ENCODE measurements at places on chromosomes 3 and 15.
A peak's percentile ranks its signal among the peaks of the same experiment; 100 is the strongest.

DNA sequence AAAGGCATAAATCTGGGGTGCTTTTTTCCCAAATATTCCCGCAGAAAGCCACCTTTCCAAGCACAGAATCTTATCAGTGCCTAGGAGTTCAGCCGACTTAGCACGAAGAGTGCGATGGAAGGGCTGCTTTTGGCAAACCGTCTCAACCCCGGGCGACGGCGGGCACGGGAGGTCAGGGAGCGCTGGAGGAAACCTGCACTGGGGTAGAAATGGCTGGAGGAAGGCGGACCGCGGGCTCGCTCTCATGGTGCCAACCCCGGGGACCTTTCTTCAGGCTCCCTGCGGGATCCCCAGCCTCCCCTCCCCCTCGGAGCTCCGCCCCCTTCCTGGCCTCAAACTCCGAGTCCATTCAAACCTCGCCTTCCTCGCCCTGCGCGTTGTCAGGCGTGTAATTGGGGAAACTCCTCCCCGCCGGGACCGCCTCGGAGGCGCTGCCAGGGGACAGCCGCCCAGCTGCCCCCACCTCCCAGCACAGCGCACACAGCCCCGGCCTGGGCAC is at the start of gene GABRG3:
Gene GABRG3 (plus strand): TSS at position 470 of the 499 bp plus-strand sequence.
- no peak for DNase-seq

DNA sequence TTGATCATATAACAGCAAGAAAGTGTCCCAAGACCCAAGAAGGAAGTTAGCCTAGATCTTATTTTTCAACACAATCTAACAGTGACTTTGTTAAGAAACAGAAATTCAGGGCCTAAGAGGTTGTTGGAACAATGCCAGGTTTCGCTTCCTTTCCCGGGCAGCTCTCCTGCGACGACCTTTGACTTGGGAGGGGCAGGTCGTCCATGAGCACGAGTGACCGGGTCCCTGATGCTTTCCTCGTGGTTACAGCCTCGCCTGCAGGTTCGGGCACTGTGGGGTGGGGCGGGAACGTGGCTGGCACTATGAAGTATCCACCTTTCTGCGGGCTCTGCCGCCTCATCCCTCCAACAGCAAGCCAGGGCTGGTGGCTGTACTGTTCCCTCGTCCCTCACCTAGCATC is 90.1 kb upstream of the RGMA start:
- no peak for DNase-seq

GRCh38 chr3:141360888-141361598 is 7.3 kb upstream of the ZBTB38 start:
- DNase-seq, result no peak

DNA sequence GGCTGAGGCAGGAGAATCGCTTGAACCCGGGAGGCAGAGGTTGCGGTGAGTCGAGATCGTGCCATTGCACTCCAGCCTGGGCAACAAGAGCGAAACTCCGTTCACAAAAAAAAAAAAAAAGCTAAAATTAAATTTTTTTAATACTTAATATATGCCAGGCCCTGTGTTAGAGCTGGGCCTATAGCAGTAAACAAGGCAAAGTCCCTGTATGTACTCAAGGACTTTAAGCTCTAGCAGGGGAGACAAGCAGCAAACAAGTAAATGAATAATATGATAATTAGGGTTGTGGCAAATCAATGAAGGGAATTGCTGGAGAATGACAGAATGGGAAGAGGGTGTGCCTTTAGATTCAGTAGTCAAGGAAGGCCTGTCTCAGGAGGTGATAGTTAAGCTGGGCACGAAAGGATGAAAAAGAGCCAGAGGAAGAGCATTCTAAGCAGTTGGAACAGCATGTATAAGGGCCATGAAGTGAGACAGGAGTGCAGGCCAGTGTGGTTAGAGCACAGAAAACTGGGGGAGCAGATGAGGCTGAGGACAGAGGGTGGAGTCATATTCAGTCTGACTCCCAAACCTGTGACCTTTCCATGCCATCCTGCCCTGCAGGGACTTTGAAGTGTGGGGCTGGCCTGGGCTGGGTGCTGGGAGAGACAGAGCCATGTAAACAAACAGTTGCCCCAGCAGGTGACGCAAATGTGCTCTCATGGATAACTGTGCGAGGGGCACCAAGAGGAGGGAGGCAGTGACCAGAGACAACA is 6.6 kb upstream of the RAF1 start:
- no peak for DNase-seq

DNA sequence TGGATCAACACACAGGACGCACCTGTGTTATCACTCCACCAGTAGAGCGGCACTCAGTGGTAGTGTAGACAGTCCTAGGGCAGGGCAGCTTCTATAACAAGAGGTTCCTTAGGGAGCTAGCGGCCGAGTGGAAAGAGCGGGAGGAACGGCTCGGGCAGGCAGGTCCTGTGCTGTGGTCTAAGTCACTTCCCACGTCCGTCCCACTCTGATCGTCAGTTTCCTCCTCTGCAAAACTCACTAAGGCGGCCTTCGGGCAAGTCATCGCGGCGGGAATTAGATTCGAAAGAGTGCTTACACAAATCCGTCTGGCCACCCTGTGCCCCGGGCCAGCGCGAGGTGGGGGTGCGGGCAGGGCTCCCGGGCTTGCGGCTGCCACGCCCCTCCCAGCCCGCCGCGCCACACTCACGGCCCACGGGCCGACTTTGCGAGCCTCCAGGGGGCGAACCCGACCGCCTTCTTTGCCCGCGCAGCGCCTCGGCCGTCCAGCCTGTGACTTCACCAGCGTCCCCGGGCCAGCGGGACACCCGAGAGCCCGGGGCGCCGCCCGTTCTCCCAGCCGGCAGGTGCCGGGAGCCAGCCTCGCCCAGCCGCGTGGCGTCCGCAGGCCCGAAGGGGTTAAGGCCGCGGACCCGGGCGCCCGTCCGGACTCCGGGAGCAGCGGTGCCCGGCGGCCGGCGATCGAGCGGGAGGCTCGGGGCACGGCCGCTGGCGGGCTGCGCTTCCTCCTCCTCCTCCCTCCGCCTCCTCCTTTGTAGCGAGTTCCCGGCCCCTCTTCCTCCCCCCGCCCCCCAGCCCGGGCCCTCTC is 416 bp upstream of the CORO2B start:
- DNase-seq, result peak; percentile 67

DNA sequence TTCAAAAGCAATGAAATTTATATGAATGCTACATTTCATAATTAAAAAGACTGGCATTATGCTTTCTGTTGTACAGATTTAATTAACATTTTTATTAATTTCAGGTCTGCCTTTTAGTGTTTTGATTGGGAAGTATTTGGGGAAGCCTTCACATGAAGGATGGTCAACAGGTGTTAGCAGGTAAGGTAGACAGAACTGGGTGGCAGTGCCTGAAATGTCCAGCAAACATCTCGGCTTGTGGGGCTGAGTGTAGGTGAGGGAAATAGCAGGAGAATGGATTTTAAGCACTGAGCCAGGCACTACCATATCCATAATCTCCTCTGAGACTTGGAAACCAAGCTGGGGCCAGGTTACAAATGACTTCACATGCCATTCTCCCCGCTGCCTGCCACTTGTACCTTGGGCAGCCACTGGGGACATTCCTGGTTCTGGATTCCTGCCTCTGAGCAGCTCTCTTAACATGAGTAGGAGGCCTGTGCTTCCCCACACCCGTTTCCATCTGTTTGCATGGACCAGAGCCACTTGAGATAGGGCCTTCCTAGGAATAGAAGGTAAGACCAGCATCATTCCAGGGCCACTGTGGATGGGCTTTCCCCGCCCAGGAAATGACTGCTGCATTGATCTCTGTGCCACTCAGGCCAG is 125.9 kb upstream of the HES1 start:
- no peak for DNase-seq

GRCh38 chr15:58870451-58870850 is 63.0 kb downstream of the SLTM start:
- DNase-seq, result no peak

GRCh38 chr15:85892232-85892631 is 97.5 kb upstream of the KLHL25 start:
- no peak for DNase-seq

DNA sequence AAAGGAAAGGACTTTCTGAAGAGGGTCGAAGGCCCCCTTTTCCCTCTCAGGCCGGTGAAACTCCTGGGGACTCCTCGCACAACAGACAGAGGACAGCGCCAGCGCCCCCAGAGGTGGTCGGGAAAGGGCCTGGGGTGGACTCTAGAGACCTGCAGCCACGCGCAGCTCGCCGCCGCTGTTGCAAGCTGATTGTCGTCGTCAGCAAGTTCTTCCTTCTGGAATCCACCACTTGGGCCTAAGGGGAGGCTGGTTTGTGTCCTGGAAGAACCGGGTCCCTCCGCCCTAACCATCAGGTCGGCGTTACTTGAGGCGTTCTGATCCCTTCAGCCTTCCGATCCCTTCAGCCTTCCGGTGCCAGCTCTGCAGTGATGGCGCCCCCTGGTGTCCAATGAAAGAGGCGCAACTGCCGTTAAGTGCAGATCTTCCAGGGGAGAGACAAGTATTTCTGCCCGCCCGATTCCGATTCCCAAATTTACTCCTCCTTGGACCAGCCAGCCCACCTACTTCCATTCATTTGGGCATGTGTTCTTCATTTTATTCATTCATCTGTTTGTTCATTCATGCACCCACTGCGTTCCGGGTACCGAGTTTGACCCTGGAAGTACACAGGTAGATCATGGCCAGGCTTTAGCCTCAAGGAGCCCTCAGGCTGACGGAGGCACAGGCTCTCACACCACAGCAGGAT is 77.2 kb upstream of the SLC6A11 start:
- peak; percentile 92 for DNase-seq

DNA sequence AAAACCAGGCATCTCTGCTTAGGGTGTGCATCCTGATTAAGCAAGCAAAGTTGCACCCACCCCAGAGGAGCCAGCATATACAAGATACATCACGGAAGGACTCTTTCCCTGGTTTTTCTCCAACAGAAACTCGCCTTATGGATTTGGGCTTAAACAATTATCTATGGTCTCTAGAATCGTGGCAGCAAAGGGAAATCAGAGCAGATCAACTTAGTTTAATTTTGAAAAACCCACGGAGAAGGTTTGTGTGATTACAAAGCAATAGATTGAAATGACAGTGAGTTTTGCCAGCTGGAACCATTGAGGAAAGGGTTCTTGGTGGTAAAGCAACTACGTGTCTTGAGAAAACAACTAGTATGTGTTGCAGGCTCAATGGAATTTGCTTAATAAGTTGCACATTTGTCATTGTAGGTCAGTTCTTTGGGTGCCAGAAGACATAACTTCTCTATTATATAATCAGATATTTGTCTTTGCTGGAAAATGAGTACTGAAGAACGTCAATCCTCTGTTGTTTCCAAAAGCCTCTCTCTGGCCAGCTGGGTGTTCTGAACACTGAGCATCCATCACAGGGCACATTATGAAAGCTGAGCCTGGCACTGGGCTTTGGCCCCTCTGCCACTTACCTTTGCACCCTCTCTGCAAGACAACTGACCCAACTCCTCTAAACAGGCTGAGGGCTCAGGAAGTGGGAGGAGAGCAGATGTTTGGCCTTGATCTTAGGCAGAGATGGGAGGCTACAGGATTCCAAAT is 75.7 kb upstream of the FBN1 start:
- DNase-seq, result no peak

- no peak for DNase-seq
Measured at GRCh38 chr3:11197484-11197883, 43.2 kb downstream of the HRH1 start.

DNA sequence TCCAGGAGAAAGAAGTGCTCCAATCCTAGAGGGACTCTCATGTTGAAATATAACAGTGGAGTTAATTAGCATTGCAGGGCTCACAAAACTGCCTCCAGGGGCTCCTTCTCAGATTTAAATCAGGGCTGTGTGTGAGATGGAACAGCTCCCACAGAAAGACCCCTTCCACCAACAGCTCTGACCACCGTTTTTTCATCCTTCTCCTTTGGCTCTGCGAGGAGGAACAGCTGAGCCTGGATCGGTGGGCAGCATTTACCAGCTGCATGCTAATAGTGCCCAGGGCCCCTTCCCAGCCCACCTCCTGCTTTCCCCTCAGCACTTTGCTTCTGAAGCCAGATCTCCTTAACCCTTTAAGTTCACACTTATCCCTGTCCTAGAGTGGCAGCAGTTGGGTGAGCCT is 119.2 kb upstream of the UBE2E1 start:
- DNase-seq, result no peak

DNA sequence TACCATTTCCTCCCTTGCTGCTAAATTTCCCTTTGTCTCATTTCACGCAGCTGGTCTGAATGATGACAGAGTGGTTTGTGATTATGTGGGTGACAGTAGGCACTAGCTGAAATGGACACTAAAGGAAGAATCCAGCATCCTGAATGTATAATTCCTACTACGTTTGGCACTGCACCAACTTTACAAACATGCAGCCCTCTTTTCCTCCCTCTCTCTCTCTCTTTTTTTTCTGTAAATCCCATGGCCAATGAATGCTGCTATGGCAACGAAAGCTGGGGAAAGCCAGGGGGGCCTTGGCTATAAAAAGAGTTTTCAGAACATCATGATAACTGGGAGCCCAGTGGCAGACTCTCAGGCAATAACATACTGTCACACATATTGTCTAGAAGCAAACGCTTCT is 367.2 kb upstream of the AGTR1 start:
- no peak for DNase-seq

DNA sequence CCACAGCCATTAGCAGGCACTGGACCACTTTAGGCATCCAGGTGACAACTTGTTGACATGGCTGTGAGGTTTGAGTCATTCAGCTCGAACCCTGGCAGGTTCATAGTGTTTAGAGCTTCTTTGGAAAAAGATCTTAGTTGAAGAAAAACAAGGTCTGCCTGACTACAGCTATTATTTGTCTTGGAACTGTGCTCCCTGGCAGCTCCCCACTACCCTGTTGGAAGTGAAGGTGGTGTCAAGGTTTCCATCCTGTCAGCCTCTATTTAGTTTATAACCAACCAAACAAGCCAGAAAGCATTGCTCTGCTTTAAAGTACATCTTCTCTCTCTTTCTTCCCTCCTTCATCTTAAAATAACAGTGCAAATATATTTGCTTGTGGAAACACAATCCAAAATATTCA is 56.8 kb downstream of the KAT2B start:
- no peak for DNase-seq

- DNase-seq, result no peak
Measured at GRCh38 chr3:107269136-107269535, 108.1 kb upstream of the CCDC54 start.

Measured in activated CD8-positive, alpha-beta memory T cell treated with anti-CD3 and anti-CD28 coated beads, Interleukin-2, amount 50 U/mL, for 48 hours (primary cell).